Hematopoietic multipotent progenitor cell treated with erythropoietin and hydrocortisone succinate and interleukin-3 and kit ligand, for 6 days (in vitro differentiated cells): ENCODE measurements at places on chromosomes 7 and 10.

- DNase-seq = no peak
These were observed 20.0 kb downstream of the TMEM273 start for GRCh38 chr10:49168171-49168540.

GRCh38 chr7:918441-919113 is 35.9 kb downstream of the ADAP1 start:
- DNase-seq = no peak

DNA sequence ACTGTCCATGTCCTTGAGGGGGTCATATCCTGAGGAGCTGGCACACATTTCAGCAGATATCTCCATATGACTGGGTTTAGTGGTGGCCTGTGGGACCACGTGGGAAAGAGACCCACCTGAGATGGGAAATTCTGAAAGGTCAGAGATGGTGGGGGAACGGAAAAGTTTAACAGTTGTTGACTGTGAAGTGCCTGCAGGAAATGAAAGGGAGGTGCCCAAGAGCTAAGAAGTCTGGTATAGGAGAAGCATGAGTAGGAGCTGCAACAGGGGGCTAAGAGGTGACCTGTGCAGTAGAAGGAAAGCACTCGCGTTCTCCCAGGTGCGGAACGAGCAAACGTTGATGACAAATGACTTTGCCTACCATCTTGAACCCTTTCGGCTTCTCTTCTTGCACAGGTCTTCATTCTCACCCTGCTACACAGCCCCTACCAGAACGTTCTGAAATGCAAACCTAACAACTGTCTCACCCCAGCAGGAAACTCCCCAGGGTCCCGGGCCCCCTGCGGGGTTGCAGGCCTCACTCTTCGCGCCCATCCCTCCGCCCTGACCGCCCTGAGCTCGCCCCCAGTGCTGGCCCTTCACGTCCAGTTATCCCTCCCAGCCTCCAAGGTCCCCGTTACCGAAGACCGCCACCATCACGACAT is 9.8 kb upstream of the FXYD4 start:
- peak; percentile 32 for DNase-seq

GRCh38 chr7:21867226-21867625 is 78.5 kb downstream of the CDCA7L start:
- no peak for DNase-seq

DNA sequence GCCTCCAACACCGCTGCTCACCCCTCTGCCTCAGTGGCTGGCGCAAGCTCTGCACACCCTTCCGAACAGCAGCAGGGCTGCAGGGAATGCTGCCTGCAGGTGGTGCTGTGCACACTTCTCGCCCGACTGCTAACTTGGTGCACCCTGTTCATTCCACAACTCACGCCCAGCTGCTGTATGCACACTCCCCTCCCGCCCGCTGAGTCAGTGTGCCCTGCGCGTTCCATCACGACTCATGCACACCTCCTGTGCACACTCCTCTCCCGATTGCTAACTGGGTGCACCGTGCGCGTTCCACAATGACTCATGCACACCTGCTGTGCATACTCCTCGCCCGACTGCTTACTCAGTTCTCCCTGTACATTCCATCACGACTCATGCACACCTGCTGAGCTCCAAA is 21.5 kb downstream of the ADARB2 start:
- peak; percentile 21 for DNase-seq

GRCh38 chr10:13161857-13162271 is 506 bp downstream of the MCM10 start:
- no peak for DNase-seq

- DNase-seq = peak; percentile 36
These were observed 40.9 kb downstream of the ARL5B start for GRCh38 chr10:18699849-18700840.

- DNase-seq = no peak
These were observed 166.7 kb upstream of the SH2B2 start for GRCh38 chr7:102119925-102120324.

DNA sequence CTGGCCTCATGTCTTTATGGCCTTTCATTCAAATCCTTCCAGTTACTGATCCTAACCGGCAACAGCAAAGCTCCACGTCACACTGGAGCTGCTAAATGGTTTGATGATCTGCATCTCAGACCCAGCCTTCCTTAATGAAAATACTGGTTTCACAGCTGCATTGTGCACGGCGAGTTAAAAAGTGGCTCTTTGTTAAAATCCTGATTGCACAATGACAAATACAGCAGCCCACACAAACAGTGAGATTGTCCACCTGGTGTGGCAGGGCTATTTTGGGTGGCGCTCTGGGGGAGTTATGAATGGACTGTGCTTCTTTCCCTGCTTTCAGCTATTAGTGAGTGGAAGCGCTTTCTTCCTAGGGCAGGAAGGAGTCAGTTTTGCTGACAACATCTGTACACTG is 63.4 kb upstream of the C1QL3 start:
- DNase-seq = no peak

DNA sequence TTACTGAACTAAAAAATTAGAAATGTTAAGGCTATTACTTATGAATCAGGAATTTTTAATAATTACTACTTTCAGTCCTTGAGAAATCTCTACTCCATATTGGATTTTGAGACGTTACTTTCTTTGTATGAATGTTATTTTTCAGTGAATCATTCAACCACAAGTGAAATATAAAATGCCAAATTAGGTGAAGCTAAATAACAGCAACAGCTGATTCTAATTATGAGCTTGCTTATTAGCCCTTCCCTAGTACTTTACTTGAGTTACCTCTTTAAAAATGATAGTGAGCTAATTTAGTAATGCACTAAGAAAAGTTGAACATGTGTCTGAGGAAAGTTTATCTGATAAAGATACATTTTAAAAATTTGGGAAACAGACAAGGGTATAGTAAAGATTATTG is 51.4 kb downstream of the PCGF5 start:
- DNase-seq = no peak

GRCh38 chr10:48242171-48242904 is 32.2 kb downstream of the FRMPD2 start:
- no peak for DNase-seq

DNA sequence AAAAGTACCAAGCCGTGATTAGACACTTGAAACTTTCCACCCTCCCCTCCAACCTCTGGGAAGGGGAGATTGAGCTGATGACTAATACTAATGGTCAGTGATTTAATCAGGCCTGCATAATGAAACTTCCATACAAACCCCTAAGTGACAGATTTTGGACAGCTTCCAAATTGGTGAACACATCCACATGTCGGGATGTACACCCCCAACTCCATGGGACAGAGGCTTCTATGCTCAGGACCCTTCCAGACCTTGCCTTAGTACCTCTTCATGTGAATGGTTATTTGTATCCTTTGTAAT is 4.8 kb downstream of the NUB1 start:
- no peak for DNase-seq

DNA sequence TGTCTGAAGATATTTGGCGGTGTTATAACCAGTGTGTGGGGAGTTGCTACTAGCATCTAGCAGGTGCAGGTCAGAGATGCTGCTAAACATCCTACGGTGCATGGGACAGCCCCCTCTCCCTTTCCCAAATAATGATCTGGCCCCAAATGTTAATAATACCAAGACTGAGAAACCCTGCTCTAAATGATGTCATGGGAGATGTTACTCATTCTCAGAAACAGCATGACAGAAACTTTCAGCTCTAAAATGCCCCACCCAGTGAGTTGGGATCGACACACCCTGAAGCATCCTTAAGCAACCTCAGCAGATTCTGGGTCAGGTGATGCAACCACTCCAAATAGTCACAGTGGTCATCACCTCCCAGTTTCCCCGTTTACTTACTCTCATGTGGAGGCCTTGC is 108.8 kb upstream of the MPP7 start:
- no peak for DNase-seq

DNA sequence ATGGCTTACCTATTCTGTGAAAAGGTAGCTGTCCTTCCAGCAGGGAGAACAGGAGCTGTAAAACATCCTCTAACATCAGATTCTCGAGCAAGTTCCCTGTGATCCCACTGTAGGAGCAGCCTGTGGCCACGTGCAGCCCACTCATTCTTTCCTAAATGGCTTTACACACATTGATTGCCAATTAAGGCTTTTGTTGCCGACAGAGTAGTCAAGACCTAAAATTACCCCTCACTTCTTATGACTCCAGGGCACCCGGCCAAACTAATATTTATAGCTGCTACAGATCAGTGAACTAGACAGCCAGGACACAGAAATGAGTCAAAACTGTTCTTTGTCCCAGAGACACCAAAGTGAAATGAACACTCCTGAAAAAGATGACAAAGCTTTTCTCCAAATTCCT is 832.1 kb downstream of the SORCS3 start:
- no peak for DNase-seq

GRCh38 chr7:45259966-45260646 is 102.5 kb downstream of the RAMP3 start:
- peak; percentile 82 for DNase-seq

DNA sequence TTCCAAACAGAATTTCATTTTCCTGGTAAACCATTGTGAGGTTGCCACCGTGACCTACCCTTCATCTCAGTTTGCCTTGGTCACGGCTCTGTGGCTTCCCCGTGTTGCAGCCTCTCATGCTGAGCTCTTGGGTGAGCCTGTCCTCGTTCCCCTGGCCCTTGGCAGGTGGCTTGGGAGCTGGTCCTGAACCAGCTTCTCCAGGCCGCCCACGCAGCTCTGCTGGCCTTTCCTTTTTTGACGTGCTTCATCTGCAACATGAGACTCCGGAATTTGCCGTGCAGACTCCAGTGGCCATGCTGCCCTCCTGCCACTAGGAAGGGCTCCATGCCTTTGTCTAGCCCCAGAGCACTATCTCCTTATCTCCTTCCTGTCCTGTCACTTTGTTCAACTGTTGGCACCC is 93.0 kb upstream of the NPS start:
- DNase-seq = no peak

- DNase-seq = no peak
These were observed 121.9 kb downstream of the GFRA1 start for GRCh38 chr10:116151076-116151475.

GRCh38 chr7:31651234-31652062 is 35.6 kb upstream of the PPP1R17 start:
- DNase-seq = no peak

- DNase-seq = no peak
These were observed 14.0 kb upstream of the HGF start for GRCh38 chr7:81783818-81784217.

GRCh38 chr10:50648089-50648934 is 24.6 kb upstream of the SGMS1 start:
- no peak for DNase-seq

DNA sequence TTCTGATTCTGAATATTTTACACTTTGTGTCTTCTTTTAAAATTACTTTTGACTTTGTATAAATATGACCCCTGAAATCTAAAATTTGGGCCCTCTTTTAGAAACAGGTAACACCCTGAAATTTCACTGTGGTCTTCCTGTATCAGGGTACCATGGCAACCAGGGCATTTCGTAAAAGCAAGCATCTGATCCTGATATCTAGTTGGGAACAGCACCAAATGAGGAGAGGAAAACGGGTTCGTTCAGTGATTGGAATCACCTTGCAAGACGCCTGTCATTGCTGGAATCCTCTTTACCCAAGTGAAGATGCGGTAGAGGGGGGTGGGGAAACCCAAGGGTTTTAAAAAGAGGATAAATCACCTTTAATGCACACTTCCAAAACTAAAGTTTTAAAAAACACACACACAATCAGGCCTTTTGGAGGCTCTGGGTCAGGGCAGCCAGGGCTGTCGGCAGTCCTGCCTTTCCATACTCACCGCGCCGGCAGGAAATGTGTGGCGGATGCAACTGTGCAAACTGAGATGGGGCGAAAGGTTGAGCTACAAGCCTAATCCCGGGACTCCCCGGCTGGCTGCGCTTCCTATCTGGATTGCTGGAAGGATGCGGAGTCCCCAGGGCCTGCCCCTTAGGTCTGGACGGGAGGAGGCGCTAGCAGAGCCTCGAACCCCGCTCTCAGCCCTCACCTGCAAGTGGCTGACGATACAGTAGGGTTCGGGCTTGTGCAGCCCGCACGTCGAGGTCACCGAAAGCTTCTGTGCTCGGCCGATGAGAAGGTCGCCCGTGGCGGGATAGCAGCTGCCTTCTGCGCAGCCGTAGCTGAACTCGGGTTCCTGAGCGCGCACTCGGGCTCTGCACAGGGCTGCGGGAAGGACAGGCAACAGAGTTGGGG is 1.8 kb downstream of the LAMB1 start:
- DNase-seq = no peak

DNA sequence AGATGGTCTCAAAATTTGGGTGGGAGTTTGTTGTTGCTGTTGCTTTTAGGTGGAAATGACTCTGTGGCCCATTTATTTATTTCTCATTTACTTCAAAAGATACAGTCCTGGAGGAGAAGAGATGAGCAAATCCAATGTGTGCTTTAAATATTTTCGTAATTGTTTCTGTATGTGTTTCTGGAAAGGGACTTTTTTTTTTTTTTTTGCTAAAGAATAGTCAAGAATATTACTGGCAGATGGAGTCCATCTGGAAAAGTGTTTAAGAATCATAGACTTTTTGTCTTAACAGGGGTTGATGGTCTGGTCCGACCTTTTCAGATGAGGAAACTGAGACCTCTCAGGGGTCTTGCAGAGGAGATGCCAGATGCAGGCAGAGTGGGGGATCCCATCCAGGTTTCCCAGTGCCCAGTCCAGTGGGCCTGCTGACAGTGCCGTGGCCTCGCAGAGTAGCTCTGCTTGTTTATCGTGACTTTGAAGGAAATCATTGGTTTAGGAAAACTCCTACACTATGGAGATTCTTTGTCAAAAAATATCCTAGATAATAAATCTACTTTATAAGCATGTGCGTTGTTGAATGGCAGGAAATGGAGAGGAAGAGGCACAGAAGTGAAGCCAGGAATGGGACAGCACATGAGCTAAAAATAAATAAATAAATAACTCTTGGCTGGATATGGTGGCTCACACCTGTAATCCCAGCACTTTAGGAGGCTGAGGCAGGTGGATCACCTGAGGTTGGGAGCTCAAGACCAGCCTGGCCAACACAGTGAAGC is 164.3 kb upstream of the SVIL start:
- DNase-seq = no peak

DNA sequence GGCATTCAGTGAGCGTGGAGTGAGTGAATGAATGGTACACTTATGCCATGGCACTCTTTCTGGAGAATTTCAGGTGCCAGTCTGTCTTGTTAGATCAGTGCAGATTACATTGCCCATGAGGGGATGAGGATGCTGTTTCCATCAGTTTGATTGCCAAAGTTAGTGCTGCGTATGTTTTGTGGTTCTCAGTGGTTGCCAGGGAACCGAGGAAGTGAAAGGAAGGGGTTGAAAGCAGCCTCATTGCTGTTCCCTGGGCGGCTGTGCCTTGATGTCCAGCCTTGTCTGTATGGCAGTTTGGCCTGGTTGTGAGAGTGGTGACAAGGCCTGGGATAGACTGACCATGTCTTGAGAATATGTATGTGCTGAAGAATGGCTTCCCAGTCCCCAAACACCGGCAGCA is 30.2 kb downstream of the WBP1L start:
- peak; percentile 48 for DNase-seq

GRCh38 chr10:92222603-92223262 is 68.1 kb downstream of the CPEB3 start:
- no peak for DNase-seq
